Astrocyte (in vitro differentiated cells and primary cell): ENCODE measurements at places on chromosomes 1 and 21.
A peak's percentile ranks its signal among the peaks of the same experiment; 100 is the strongest.

DNA sequence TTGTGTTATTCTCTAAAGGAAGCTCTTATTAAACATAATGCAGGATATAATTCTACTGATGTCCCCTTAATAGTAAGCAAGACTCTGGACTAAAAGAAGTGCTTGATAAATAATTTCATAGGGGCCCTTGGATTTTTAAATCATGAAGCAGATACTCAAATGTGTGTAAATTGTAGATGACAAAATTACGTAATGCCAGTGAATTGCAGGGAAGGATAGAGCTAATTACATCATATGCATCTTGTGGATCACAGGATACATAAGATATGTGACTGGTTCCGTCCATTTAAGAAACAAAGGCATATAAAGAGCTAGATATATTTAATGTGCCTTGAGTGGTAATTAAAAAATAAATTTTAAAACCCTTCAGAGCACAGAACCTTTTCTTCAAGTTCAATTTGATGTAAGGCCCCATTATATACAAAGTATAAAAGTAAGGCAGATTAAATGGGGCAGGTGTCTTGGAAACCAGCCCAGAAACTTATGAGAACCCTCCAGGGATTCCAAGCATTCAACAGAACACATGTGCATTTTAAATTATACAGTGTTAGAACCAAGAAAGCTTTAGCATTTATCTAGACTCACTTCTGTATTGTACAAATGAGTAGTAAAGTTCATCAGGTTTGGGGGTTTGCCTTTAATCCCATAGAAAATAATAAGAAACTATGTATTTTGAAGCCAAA, 190.4 kb downstream of the NCAM2 start:
- DNase-seq, result no peak

DNA sequence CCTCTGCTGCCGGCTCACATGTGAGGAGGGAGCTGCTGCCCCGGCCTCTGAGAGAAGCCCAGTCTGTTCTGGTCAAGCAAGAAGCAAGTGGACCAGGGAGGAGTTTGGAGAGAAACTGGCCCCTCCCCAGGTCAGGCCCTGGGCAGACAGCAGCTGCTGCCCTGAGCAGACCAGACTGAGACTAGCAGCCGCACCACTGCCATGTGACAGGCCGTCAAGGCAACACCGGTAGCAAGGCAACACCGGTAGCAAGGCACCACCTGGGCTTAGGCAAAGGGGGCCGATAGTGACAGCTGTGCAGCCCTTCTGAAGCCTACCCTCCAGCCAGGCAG, 50.3 kb downstream of the ARHGEF16 start:
- DNase-seq, result no peak

DNA sequence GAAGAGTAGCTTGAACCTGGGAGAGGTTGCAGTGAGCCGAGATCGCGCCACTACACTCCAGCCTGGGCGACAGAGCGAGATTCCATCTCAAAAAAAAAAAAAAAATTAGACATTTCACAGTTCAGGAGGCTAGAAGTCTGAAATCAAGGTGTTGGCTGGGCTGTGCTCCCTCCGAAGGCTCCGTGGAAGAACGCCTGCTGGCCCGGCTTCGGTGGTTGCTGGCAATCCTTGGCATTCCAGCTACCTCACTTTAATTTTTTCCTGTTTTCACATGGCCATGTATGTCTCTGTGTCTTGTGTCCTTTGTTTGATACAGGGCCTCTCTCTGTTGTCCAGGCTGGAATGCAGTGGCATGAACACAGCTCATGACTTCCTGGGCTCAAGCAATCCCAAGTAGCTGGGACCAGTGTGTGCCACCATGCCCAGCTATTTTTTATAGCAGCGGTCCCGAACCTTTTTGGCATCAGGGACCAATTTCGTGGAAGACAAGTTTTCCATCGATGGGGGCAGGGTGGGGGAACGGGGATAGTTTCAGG, 24.5 kb downstream of the OPRD1 start:
- DNase-seq, result no peak

DNA sequence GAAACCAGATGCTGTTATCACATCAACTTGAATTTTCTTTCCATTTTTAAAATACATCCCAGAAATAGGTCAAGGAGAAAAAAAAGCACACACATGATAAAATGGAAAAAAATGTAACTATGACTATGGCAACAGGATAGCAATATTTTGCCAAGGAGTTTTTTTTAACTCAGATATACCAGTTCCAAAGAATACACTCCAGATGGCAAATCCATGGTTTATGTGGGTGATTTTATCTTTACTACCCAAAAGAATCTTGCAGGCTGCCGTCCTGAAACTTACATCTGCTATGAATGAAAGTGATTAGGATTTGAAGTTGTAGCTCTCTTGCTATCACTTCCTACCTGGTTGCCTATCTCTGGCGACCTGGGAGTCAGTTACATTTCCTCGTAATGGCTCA, 91.0 kb upstream of the PLPPR4 start:
- peak; percentile 29 for DNase-seq

DNA sequence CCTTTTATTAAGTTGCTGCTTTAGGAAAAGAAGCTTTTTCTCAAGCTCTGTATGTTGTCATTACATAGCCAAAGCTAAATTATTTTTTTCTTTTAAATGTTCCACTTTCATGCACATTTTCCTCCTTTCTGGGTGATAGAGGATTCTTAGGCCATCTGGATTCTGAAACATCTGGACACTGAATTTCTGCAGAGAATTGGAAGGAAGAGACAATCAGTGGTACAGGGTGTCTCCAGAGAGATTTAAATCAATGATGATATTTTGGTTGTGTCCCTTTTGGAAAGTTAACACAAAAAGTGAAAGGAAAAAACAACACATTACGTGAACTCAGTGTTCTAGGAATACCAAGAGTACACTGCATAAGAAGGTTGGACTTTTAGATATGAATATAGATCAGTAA, 211.4 kb upstream of the PKN2 start:
- no peak for DNase-seq

- DNase-seq, result peak; percentile 25
Measured at GRCh38 chr1:37475380-37476086, 1.2 kb downstream of the ZC3H12A start.

GRCh38 chr1:54367613-54368012, 38.6 kb downstream of the SSBP3 start:
- no peak for DNase-seq

DNA sequence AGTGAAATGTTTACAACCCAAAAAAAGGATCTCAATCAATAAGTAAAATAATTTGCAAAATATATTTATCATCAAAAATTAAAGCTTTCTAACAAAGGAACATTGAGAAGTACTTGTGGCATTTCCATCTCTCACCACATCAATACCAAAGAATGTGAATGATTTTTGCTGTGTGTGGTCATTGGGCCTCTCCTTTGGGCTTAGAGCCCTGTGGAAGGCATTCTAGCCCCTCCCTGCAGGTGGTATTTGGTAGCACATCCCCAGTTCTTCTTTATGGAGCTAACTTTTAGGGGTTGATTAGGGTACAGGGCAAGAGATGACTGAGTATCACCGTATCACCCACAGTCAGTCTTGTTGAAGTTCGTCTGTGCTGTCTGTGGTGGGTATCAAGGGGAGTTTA, 294.1 kb upstream of the SGIP1 start:
- no peak for DNase-seq

DNA sequence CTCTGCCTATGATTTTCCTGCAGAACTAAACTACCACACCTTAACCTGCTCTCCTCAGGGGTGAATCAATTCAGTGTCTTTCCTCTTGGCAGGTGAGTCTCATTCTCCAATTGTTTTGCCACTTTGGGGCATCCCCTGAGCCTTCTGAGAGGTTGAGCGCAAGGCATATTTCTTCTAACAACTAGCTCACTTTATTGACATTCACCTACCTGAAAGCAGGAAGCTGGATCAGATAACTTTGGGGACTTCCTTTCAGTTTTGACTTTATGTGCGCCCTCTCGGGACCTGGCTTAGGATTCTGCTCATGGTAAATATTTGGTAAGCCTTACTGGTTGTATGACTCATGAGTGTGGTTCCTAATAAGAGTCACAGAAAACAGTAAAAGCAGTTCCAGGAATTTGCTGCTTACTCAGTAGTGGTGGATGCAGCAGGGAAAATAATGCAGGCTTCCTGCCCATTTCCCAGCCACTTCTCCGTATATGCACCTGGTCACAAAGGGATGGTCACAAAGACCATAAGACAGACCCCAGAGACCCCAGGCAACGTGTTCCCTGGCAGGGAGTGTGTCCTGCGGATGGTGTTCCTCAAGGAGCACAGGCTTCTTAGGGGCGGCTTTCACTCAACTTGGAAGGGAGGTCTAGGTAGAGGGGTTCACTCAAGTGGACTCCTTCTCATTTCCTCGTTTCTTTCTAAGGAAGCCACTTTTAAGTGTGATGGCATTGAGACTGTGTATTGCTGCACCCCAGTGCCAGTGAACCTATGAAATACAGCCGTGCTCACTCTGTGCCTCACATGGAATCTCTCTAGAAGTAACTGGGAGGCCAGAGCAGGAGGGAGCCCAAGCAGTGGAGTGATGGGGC, 22.0 kb upstream of the BATF3 start:
- peak; percentile 87 for DNase-seq

- DNase-seq, result no peak
Measured at GRCh38 chr21:40215941-40216340, 348.7 kb downstream of the PCP4 start.

- DNase-seq, result no peak
Measured at GRCh38 chr1:202836623-202837403, 26.1 kb downstream of the PCAT6 start.

DNA sequence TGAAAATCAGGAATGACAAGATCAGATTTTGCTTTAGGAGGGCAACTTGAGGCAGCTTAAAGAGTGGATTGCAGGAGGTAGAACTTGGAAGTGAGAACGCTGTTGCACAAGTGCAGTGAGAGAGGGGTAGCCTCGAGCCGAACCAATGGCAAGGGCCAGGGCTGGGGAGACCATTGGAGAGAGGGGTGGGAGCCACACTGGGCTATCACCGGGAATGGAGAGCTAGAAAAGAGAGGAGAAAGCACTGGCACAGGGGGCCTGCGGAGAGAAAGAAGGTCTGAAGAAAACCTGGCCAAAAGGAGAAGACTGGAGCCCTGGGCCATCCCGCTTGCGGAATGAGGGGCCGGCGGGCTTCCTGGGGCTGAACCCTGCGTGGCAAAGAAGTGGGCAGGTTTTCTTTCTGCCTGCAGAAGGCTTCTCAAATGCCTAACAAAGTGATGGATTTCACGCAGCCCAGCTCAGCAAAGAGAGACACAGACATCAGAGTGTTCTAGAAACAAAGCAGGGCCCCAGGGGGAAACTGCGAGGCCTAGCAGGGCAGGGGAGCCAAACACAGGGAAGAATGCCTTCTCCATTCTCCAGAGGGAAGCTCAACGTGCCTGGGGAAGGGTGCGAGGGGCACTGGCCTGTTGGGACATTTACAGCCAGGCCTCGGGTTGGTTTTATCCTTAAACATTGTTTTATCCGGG, 1.2 kb upstream of the SLC37A1 start:
- no peak for DNase-seq

DNA sequence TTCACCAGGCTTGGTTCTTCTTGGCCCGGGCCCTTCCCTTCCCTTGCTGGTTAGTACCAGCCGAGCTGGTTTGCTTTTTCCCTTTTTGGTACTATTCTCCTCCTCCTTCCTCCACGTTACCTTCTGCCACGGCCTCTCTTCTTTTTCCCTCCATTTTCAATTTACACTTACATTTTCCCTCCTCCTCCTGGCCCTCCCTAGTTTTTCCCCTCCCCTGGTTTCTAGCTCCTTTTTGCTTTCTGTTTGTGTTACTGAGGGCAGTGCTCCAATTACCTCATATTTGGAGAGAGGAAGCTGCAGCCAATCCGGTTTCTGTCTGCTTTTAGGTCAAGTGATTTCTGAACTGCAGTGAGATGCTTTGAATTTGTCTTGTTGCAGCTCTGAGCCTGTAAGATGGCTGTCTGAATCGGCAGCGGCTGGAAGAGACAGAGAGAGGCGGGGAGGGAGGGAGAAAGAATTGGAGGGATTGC, 63.7 kb downstream of the MACF1 start:
- DNase-seq, result peak; percentile 88
